ENCODE measurements at places on chromosomes 6 and 20.
A peak's percentile ranks its signal among the peaks of the same experiment; 100 is the strongest.

- no peak for DNase-seq
Observed at GRCh38 chr6:33426590-33427511, 7.0 kb downstream of the SYNGAP1 start.

- DNase-seq, result no peak
Observed at GRCh38 chr20:63857764-63858392, 3.4 kb upstream of the ABHD16B start.

DNA sequence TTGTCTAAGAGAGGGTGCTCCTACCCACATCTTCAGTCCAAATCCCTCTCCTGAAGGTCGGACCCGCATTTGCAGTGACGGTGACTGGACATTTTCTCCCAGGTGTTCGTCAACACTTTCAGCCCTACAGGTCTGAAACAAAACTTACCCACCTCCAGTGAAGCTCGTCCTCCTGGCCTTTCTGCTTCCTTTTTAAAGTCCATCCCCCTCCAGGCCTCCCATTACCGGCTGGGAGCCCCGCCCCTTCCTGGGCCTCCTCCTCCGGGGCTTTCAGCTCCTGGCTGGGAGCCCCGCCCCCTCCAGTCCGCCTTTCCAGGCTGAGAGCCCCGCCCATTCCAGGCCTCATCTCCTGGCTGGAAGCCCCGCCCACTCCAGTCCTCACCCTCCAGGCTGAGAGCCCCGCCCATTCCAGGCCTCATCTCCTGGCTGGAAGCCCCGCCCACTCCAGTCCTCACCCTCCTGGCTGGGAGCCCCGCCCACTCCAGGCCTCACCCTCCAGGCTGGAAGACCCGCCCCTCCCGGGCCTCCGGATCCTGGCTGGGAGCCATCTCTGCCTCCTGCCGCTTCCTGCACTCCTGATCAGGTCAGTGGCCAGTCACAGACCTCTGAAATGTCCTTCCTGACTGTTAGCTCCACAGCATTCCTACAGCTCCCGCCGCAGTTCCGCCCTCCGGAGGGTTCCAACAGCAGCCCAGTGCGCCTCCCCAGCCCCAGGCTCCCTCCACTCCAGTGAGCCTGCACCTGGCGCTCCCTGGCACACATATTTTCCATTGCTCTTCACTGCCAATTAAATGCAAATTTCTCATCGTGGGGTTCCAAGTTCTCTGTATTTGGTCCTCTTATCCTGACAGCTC is 98.5 kb downstream of the LY86 start:
- DNase-seq, result peak; percentile 86

GRCh38 chr6:20719980-20720379 is 185.7 kb downstream of the CDKAL1 start:
- DNase-seq, result no peak

- DNase-seq, result no peak
Observed at GRCh38 chr6:148463671-148464070, 121.0 kb downstream of the SASH1 start.

- no peak for DNase-seq
Observed at GRCh38 chr20:63495741-63496595, 2.9 kb downstream of the EEF1A2 start.

Measured in NCI-H1694 (cell line).